Fibroblast of skin of left biceps (primary cell): ENCODE measurements at places on chromosomes 6 and 20.
A peak's percentile ranks its signal among the peaks of the same experiment; 100 is the strongest.

DNA sequence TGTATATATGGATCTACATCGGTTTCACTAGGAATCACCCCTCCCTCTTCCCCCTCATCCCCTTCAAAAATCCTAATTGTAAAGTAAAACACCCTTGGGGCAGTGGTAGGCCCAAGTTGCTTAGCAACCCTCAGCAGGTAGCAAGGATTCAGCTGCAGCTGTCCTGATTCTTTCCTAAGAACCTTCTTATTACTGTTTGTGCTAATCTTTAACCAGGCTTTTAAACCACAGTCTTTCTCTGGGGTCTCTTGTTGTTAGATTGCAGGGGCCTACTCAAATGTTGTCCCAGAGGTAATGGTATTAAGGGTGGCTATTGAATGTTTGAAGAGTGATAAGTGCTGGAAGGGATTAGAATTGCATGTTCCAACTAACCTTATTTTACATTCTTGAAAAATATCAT lies 46.4 kb downstream of the PRL start:
- DNase-seq, result no peak

- DNase-seq, result no peak
Observed at GRCh38 chr6:23633996-23634395, 492.0 kb upstream of the NRSN1 start.

DNA sequence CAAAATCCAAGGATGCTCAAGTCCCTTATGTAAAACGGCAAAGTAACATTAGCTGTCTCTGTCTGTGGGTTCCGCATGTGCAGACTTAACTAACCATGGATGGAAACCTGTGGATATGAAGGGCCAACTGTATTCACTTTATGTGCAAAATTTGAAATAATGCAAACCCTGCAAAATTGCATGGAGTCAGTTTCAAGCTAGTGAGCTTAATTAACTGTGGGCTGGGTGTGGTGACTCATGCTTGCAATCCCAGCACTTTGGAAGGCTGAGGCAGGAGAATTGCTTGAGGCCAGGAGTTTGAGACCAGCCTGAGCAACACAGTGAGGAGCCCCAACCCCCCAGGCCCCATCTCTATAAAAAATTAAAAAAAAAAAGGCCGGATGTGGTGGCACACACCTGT lies 81.4 kb downstream of the ANKS1A start:
- DNase-seq, result no peak

GRCh38 chr6:155782320-155782731 lies 326.7 kb upstream of the NOX3 start:
- DNase-seq, result peak; percentile 60

DNA sequence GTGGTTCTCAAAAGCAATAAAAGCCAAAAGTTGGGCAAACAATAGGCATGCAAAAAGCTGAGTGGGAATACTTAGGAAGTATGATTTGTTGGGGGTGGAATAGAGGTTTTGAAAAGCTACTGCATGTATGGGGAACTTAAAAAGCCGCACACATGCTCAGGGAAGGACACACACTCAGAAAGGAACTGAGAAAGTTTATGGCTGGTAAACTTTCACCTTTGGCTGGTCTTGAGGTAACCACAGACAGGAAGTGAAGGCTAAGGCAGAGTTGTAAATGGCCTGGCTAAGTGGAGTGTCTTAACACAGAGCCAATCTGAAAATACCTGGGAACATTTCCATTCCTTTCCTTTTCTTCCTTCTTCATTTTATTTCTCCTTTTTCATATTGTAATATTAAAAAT lies 134.5 kb upstream of the EXOC2 start:
- DNase-seq, result no peak

GRCh38 chr20:63074631-63075030 lies 67.9 kb upstream of the BHLHE23 start:
- DNase-seq, result no peak

- DNase-seq, result no peak
Observed at GRCh38 chr6:118468682-118469465, 79.2 kb upstream of the PLN start.

- peak; percentile 95 for DNase-seq
Observed at GRCh38 chr20:14337400-14338171, at the start of gene FLRT3. Gene FLRT3 (minus strand): TSS chr20:14337612. CDS start chr20:14327506, 10,106 bp downstream.

DNA sequence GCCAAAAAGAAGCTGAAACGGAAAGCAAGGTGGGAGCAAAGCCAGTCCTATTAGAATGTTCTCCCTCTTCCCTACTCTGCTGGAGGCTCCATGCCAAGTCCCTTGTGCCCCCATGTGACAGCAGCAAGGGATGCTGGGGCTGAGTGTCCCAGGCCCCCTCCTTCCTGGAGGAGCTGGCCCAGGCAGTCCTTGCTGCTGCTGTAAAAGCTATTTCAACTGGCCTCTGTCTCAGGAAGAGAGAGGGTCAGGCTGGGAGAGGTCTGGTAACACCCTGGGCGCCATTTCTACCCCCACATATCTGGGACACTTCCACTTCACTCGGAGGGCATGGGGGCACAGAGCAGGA lies 25.0 kb downstream of the TTBK1 start:
- DNase-seq, result no peak

DNA sequence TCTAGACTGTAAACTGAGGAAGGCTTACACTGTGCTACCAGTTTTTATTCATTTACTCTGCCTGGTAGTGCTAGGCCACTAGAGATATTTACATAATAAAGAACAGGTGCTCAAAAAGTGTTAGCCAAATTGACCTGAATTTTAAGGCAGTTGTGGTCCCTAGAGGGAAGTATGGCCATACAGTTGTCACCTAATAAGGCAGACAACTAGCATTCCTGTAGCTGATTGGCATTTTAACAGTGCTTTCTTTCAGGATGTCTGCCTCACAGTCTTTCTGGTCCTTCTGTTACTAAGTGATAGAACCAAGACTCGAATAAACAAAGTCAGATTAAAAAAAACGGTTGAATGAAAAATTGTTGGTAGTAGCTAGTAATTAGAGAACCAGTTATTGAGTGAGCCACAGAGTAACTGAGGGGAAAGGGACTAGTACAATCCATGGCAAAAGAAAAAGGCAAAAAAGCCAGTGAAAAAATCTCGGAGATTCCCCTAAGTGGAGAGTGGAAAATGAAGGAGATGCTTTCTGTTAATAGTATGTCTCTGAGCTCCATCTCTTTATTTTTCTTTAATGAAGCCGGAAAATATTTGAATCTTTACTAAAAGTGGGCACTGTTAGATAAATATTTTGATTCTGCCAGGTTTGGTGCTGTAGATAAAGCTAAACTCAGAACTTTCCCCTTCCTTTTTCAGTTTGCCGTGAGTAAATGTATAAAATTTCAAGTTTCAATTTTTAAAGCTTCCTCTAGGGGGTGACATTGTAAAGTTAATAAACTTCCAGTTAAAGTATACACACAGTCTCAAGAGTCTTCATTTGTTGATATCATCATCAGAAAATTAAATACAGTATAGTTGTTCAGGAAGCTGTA lies 9.1 kb downstream of the VTA1 start:
- no peak for DNase-seq

DNA sequence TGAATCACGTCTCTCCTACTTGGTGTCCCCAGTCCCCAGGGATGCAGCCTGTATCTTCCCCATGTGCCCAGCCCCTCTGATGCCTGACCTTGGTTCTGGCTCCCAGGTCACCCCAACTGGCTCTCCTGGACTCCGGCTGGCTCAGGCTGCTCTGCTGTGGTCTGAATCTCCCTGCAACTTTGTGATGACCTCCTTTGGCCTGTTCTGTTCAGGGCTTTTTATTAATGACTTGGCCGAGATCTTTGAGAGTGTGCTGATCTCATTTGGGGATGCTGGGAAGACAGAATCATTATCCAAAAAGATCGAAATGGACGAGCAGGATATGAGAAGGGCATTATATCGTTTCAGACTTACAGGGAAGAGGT lies 67.4 kb downstream of the IGF2R start:
- no peak for DNase-seq

DNA sequence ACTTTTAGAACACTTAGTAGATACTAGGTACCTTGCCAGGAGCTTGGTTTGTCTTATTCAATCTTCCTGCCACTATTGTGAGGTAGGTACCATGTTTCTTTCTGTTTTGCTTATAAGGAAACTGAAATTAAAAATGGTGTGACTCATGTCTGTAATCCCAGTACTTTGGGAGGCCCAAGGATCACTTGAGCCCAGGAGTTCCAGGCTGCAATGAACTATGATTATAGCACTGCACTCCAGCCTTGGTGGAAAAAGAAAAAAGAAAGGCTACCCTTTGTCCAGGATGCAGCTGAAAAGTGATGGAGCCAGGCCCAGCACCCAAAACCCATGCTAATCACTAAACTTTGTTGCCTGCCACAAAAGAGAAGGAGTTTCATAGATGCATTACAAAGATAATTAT lies 34.1 kb upstream of the LAMA4 start:
- no peak for DNase-seq
